ENCODE measurements at places on chromosomes 6 and 20.

- no peak for DNase-seq
Measured at GRCh38 chr6:36114798-36115408, 15.4 kb upstream of the MAPK13 start.

- no peak for DNase-seq
Measured at GRCh38 chr20:38278763-38279162, 18.2 kb upstream of the KIAA1755 start.

- no peak for DNase-seq
Measured at GRCh38 chr20:57244627-57245214, 21.7 kb downstream of the BMP7 start.

- no peak for DNase-seq
Measured at GRCh38 chr6:43973357-43973756, 153.9 kb downstream of the MRPL14 start.

GRCh38 chr6:22194188-22194921 lies 102.5 kb downstream of the PRL start:
- DNase-seq: peak; percentile 10

- DNase-seq: no peak
Measured at GRCh38 chr20:50918403-50918802, 12.8 kb downstream of the ADNP start.

DNA sequence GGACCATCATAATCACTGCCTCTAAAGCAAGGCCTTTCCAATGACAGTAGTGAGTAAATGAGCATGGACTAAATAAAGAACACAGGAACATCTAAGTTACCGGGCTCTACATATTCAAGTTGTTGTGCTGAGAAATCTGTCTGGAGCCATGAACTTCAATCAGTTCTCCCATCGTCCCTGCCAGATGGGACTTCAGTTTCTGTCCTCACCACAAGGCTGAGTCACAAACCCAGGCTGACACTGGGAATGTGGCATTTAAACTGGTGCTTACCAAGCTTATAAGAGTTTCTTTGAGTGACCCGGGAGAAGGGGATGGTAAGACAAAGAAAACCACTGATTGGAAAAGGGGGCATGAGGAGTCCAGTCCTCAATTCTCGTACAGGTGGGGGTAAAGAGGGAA lies 497.0 kb downstream of the MAFB start:
- peak; percentile 1 for DNase-seq

GRCh38 chr6:10837009-10837621 lies 1.2 kb downstream of the MAK start:
- DNase-seq: peak; percentile 5

DNA sequence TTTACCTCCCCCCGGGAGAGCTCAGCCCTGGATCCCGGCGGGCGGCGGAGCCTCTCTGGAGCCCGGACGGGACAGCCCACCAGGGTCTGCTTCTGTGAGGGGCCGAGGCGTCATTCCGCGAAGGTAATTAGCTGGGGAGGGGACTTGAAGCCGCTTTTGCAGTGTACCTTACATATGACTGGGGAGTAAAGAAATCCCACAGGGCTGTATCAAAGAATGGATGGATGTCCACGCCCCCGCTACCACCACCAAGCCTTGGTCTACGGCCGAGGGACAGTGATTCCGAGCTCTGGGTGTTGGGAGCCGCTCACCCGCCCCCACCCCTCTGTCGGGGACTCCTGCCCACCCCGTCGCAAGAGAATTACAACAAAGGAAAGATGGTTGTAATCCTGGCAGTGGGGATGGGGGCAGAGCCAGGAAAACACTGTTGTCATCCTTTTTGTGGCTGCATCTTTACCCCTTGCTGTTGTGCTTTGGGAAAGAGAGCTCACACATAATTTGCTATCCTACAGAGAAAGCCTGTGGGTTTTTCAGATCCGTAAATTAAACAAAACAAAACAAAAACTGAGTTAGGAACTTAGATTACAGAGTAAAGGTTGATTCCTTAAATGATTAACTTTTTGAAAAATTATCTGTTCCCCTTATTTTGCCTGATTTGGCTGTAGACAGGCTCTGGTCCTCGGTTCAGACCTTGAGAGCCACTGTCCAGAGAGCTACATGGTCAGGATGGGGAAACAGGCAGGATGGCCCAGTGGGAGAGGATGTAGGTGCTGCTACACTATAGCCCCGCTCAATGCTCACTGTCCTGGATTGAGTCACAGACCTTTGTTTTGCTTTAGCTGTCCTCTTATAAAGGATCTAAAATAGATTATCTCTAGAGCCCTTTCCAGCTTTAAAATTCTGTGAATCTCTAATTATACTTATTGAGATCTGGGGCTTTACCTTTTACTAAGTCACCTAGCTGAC lies 997 bp upstream of the FBXO30 start:
- DNase-seq: peak; percentile 2

- no peak for DNase-seq
Measured at GRCh38 chr6:11592294-11592906, 54.9 kb downstream of the TMEM170B start.

- no peak for DNase-seq
Measured at GRCh38 chr6:39224523-39225182, 4.6 kb downstream of the KCNK5 start.

- no peak for DNase-seq
Measured at GRCh38 chr20:18578581-18578980, 9.3 kb upstream of the DTD1 start.

GRCh38 chr20:62656197-62656918 lies 14.1 kb downstream of the SLCO4A1 start:
- no peak for DNase-seq

- no peak for DNase-seq
Measured at GRCh38 chr20:62772990-62773844, 23.1 kb upstream of the MRGBP start.

GRCh38 chr20:24199501-24199900 lies 210.9 kb upstream of the GGTLC1 start:
- DNase-seq: no peak

DNA sequence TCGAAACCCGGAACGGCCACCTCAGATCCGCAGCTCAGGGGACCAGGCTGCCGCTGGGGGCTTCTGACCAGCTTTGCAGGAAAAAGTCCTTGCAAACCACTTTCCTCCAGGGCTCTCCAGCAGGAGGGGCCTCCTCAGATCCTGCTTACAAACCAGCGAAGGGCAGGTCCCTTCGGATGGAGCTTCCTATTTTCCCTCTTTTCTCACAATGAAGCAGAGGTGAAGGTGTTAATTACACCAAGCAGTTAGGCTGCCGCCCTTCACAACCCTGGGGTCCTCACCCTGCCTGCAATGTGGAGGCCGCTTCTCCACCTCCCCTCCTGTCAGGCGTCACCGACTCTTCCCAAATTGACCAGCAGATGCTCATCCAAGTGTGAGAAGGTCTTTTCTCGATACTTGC lies 5.7 kb downstream of the ARHGAP40 start:
- DNase-seq: no peak

DNA sequence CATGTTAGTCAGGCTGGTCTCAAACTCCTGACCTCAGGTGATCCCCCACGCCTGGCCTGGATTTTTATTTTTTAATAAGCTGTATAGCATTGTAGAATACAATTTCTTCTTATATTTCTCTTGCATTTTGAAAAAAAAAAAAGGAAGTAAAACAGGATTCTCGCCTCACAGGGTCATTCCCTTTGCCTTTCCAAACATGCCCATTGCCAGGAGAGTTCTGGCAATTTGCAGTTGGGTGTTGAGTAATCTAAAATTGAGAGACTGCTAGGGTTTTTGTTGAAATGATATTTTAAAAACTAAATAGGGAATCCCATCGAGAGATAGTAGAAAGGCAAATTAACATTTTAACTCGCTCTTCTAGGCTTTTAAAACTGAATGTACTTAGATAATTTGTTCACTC lies 196.1 kb downstream of the JARID2 start:
- DNase-seq: no peak
